ENCODE measurements at places on chromosomes 5 and 9. TPM values are rescaled to one million over a fixed set of nuclear protein-coding genes. Genes with fewer than 3 reads are reported as not detected.

Gene FBXL7
- total RNA-seq = not detected

- H3K27ac ChIP-seq = no peak overlapping the region
- no peaks in the 10 kb centered on the region for H3K4me1 ChIP-seq
- DNase-seq = no peak
- no peaks in the 10 kb centered on the region for H3K27me3 ChIP-seq
- no peaks in the 10 kb centered on the region for H3K36me3 ChIP-seq
Measured at GRCh38 chr9:73265876-73266275, 114.2 kb downstream of the ANXA1 start.

GRCh38 chr5:149195962-149196361, 54.7 kb downstream of the ABLIM3 start:
- H3K27ac ChIP-seq = no peak overlapping the region
- H3K4me1 ChIP-seq = no peaks in the 10 kb centered on the region
- no peaks in the 10 kb centered on the region for H3K36me3 ChIP-seq
- H3K4me3 ChIP-seq = no peak overlapping the region

GRCh38 chr5:9977070-9977469, 272.6 kb downstream of the ATPSCKMT start:
- no peak overlapping the region for H3K4me3 ChIP-seq
- H3K36me3 ChIP-seq = no peaks in the 10 kb centered on the region
- no peak for DNase-seq
- H3K27me3 ChIP-seq = no peaks in the 10 kb centered on the region

GRCh38 chr5:96703995-96704394, 41.8 kb downstream of the CAST start:
- H3K36me3 ChIP-seq = peaks cover 12% of the 10 kb centered on the region
- peak overlapping the region; percentile 91 for H3K4me3 ChIP-seq
- DNase-seq = no peak
- peak overlapping the region; percentile 5 for H3K27ac ChIP-seq
- H3K27me3 ChIP-seq = no peaks in the 10 kb centered on the region

Gene TMEM8B
- total RNA-seq = 1.9 TPM

GRCh38 chr5:132435886-132436285, 54.7 kb downstream of the IRF1 start:
- peak overlapping the region; percentile 9 for H3K4me3 ChIP-seq
- no peaks in the 10 kb centered on the region for H3K27me3 ChIP-seq
- peaks cover 91% of the 10 kb centered on the region for H3K4me1 ChIP-seq
- no peak for DNase-seq

DNA sequence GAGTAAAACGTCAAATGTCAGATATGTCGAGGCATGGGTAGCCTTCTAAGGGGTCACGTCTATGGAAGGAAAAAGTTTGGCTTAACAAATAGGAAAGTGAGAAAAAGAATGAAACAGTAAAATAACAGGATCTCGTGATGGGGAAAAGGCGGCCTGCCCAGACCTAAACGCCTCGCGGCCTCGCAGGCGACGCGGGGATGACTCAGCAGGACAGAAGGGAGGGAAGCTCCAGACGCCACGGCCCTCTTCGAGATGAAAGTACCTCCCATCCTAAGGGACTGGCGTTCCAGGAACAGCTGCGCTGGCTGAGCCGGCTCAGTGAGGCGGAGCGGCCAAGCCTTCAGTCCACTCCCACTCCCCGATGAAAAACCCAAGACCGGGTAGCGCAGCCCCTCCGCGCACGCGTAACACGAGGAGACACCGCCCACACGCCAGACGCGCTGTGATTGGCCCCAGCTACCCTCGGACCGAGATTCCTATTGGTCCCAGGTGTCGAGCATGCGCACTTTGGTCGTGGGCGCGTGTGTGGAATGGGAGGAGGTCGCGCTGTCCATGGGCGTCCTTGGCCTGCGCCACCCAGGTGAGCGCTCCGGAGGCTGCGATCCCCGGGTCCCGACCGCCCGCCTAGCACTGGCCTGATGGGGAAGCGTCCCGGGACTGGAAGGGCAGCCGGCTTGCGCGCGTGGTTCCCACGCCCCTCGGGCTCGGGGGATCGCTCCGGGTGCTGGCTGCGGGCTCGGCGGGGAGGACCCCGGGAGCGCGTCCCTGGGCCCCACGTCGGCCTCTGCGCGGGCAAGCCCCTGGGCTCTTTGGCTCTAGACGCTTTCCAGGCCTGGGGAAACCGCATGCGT, 588.5 kb downstream of the MTRR start:
- H3K4me1 ChIP-seq = peaks cover 6% of the 10 kb centered on the region
- H3K27me3 ChIP-seq = no peaks in the 10 kb centered on the region
- peak overlapping the region; percentile 85 for H3K4me3 ChIP-seq
- peak overlapping the region; percentile 59 for H3K27ac ChIP-seq
- DNase-seq = peak; percentile 75
- H3K36me3 ChIP-seq = peaks cover 2% of the 10 kb centered on the region

GRCh38 chr5:40502736-40503135, 177.0 kb upstream of the PTGER4 start:
- peaks cover 14% of the 10 kb centered on the region for H3K4me1 ChIP-seq
- no peaks in the 10 kb centered on the region for H3K27me3 ChIP-seq
- H3K36me3 ChIP-seq = no peaks in the 10 kb centered on the region
- DNase-seq = no peak
- H3K27ac ChIP-seq = no peak overlapping the region
- no peak overlapping the region for H3K4me3 ChIP-seq

Gene EGFL7
- 2.5 TPM for total RNA-seq

DNA sequence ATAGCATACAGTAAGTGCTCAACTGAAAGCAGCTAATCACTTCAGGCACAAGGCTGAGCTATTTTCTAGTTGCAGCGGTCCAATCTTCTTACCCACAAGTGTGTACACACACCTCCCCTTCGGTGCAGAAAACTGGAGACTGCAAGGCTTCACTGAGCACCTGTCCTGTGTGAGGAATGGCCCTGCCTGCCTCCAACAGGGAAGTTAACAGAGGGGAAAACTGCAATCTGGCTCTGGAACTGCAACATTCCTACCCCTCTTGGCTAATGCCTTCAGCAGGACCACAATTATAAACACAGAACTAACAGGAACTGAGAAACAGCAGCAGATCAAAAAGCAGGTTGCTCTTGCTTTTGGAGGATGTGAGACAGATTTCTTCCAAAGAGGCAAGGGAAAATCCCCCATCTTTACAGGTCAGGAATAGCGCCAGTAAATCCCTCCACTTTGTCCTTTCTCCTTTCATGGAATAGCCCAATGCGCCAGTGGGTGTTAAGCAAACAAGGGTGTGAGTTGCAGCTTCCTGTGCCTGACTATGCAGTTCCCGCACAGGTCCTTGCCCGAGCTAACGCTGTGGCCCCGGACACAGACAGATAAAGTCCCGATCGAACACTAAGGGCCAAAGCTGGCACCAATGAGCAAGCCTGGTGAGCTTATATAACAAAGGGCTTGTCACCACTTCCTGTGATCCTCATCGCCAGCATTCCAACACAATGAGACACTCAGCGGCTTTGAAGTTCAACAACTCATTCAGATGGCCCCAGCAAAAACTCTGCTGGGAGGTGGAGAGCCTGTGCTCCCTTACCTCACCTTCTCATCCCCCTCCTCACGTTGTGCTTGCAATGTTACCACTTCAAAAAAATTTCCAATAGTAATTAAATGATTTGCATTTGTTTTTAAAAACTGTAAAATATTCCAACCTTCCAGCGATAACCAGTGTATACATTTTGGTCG, 21.5 kb downstream of the SHB start:
- DNase-seq = no peak
- H3K36me3 ChIP-seq = no peaks in the 10 kb centered on the region
- H3K4me3 ChIP-seq = no peak overlapping the region
- H3K27ac ChIP-seq = no peak overlapping the region
- peaks cover 9% of the 10 kb centered on the region for H3K4me1 ChIP-seq

- H3K27me3 ChIP-seq = no peaks in the 10 kb centered on the region
- peaks cover 4% of the 10 kb centered on the region for H3K4me1 ChIP-seq
- H3K4me3 ChIP-seq = no peak overlapping the region
- no peak for DNase-seq
- H3K36me3 ChIP-seq = peaks cover 59% of the 10 kb centered on the region
Measured at GRCh38 chr9:5714501-5715401, 85.8 kb downstream of the RIC1 start.

Gene SLC25A2
- total RNA-seq = 0.20 TPM

Gene TNFSF8
- 207 TPM for total RNA-seq

Gene GCNT1
- 13.1 TPM for total RNA-seq

DNA sequence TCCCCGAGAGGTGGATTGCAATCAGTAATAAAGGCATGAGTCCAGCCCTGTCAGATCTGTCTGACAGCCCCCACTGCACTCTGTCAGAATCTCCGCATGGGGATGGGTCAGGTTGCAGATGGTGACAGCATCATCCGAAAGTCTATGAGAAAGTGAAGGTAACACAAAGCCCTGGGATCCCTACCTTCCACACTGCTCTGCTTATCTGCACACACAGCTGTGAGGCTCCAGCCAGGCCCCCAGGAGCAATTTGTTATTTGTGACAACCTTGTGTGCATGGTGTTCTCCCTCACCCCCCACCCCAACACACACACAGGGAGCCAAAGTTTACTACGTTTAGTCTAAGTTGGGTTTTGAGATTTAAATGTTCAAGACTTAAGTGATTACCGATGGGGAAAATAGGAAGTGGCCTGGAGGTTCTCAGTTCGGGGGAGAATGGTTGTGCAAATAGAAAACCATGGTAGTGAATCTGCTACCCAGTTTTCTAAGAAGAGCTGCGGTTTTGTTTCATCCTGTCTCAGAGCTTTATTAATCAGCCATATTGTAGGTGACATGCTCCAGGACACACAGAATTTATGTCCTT, 92.7 kb downstream of the SV2C start:
- H3K27ac ChIP-seq = no peak overlapping the region
- no peak for DNase-seq
- no peaks in the 10 kb centered on the region for H3K36me3 ChIP-seq
- H3K27me3 ChIP-seq = peaks cover 6% of the 10 kb centered on the region
- H3K4me1 ChIP-seq = peaks cover 22% of the 10 kb centered on the region
- no peak overlapping the region for H3K4me3 ChIP-seq

Gene TCF7
- total RNA-seq = 77.2 TPM

DNA sequence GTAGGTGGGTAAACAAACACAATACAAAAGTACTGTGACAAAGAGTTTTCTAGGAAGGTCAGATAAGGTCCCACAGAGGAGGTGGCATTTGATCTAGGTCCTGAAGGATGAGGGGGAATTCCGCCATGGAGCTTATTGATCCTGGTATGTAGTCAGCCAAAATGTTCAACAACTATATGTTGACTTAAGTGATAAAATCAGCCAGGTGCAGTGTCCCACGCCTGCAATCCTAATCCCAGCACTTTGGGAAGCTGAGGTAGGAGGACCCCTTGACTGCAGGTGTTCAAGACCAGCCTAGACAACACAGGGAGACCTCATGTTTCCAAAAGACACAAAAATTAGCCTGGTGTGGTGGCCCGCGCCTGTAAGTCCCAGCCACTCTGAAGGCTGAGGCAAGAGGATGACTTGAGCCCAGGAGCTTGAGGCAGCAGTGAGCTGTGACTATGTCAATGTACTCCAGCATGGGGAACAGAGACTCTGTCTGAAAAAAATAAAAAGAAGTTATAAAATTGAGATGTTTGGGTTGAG, 46.4 kb upstream of the PLIN2 start:
- DNase-seq = no peak
- no peak overlapping the region for H3K27ac ChIP-seq
- H3K4me3 ChIP-seq = no peak overlapping the region
- H3K27me3 ChIP-seq = peaks cover 2% of the 10 kb centered on the region
- peaks cover 22% of the 10 kb centered on the region for H3K4me1 ChIP-seq

DNA sequence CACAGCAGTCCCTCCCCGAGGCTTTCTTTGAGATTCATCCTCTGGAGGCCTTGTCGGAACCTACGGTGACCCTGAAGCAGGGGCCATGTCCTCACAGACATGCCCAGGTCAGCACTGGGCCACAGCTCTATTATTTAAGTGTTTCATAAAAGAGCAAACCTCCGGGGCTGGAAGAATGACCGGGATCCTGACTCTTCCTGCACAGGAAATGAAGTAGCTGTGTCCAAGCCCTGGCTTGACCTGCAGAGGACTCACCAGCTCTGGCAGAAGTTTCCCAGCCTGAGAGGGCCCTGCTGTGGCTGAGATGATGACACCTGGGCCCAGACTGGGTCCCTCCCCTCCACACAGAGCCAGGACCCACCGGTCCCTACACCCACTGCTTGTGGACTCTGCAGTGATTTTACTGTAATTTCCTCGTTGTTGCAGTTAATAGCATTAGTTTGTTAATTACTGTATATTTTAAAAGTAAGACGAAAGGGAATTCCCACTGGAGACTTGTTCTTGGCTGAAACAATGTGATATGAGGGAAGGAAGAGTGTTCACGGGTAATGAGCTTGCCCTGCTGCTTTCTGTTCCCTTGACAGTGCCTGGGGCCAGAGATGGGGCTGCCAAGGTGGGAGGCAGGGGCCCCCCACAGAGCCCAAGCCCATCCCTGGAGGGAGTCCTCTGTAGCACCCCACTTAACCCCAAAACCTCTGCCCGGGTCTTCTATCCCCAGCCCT, 72.2 kb downstream of the PCDH1 start:
- H3K36me3 ChIP-seq = no peaks in the 10 kb centered on the region
- peaks cover 51% of the 10 kb centered on the region for H3K27me3 ChIP-seq
- no peak overlapping the region for H3K27ac ChIP-seq
- no peak overlapping the region for H3K4me3 ChIP-seq
- H3K4me1 ChIP-seq = no peaks in the 10 kb centered on the region
- DNase-seq = no peak

GRCh38 chr5:52710310-52710971, 77.3 kb upstream of the ITGA1 start:
- no peaks in the 10 kb centered on the region for H3K27me3 ChIP-seq
- peak overlapping the region; percentile 69 for H3K27ac ChIP-seq
- DNase-seq = no peak
- H3K36me3 ChIP-seq = peaks cover 12% of the 10 kb centered on the region
- H3K4me1 ChIP-seq = peaks cover 71% of the 10 kb centered on the region

Gene PCDHGA4
- 0.21 TPM for total RNA-seq

GRCh38 chr9:114049441-114050225, 28.5 kb downstream of the AMBP start:
- no peaks in the 10 kb centered on the region for H3K27me3 ChIP-seq
- H3K36me3 ChIP-seq = no peaks in the 10 kb centered on the region
- no peak for DNase-seq
- no peaks in the 10 kb centered on the region for H3K4me1 ChIP-seq
- no peak overlapping the region for H3K27ac ChIP-seq

Gene PFN3
- not detected for total RNA-seq

Gene PCDHGA8
- total RNA-seq = 0.03 TPM

Gene CA9
- not detected for total RNA-seq

GRCh38 chr5:143521846-143522400, 118.4 kb upstream of the NR3C1 start:
- no peaks in the 10 kb centered on the region for H3K36me3 ChIP-seq
- no peaks in the 10 kb centered on the region for H3K4me1 ChIP-seq
- no peak for DNase-seq
- H3K27me3 ChIP-seq = peaks cover 2% of the 10 kb centered on the region
- H3K27ac ChIP-seq = no peak overlapping the region

Gene GPR151
- total RNA-seq = not detected

- peaks cover 36% of the 10 kb centered on the region for H3K36me3 ChIP-seq
- H3K4me1 ChIP-seq = peaks cover 17% of the 10 kb centered on the region
- DNase-seq = no peak
Measured at GRCh38 chr9:91122755-91123154, 239.0 kb downstream of the AUH start.

Gene ASTN2
- total RNA-seq = 2.5 TPM

Gene CTNND2
- not detected for total RNA-seq

Gene ANKRD20A1
- total RNA-seq = 1.9 TPM
